ENCODE measurements at places on chromosomes 6 and 20. TPM values are rescaled to one million over a fixed set of nuclear protein-coding genes. Genes with fewer than 3 reads are reported as not detected.

Gene CRISP3
- not detected for total RNA-seq

Gene TNFRSF6B
- 191 TPM for total RNA-seq

Gene DZANK1
- total RNA-seq = 3.3 TPM

DNA sequence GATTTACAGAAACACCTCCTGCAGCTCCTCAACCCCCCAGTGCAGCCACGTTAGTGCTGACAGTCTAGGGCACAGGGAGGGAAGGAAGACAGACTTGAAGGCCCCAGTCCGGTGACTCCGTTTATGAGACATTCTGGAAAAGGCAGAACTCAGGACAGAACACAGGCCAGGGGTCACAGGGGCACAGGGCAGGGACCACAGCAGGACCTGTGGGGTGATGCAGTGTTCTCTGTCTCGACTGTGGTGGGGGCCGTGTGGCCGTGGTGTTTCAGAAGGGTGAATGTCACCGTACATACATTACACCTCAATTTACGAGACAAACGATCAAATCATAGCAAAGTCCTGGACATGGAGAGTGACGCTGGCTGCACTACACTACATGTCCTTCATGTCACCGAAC, 11.3 kb downstream of the BHLHE23 start:
- no peak for DNase-seq

GRCh38 chr20:25081065-25081729, 744 bp downstream of the VSX1 start:
- no peak for DNase-seq

- peak; percentile 70 for DNase-seq
Measured at GRCh38 chr20:31710423-31711108, 12.1 kb downstream of the BCL2L1 start.

GRCh38 chr6:50829898-50830444, 11.3 kb downstream of the TFAP2B start:
- peak; percentile 55 for DNase-seq

DNA sequence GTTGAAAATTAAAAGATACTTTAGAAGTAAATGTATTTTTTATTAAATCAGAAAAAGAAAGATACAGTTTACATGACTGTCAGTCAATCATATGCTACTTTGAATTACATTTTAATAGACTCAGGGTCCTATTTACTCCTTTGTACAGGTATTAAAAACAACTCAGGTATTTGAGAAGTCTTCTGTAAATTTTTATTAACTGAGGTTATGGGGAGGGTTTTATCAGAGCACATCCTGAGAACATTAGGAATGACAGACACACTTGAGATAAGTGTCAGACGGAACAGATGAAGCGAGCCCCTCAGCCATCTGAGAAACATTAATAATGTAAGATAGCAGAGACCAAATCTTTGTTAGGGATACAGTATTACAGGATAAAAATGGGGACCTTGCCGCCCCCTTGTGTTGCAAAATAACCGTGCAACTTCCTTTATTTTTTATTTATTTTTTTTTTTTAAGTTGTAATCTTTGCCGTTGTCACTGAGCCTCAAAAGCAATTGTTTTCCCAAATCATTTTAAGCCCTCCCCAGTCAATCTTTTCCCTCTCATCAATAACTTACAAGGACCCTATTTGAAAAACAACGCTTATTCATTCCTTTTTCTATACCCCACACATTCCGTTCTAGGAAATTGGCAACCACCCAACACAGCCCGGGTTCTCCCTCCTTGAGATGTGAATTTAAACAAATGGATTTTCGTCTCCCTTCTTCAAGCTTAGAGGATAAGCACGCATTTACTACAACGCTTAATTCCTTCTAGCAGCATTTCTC, 126.7 kb downstream of the BCAS1 start:
- no peak for DNase-seq

- DNase-seq = no peak
Measured at GRCh38 chr20:62479156-62479555, 3.4 kb upstream of the GATA5 start.

- DNase-seq = no peak
Measured at GRCh38 chr6:113859349-113860180, 2.4 kb downstream of the MARCKS start.

DNA sequence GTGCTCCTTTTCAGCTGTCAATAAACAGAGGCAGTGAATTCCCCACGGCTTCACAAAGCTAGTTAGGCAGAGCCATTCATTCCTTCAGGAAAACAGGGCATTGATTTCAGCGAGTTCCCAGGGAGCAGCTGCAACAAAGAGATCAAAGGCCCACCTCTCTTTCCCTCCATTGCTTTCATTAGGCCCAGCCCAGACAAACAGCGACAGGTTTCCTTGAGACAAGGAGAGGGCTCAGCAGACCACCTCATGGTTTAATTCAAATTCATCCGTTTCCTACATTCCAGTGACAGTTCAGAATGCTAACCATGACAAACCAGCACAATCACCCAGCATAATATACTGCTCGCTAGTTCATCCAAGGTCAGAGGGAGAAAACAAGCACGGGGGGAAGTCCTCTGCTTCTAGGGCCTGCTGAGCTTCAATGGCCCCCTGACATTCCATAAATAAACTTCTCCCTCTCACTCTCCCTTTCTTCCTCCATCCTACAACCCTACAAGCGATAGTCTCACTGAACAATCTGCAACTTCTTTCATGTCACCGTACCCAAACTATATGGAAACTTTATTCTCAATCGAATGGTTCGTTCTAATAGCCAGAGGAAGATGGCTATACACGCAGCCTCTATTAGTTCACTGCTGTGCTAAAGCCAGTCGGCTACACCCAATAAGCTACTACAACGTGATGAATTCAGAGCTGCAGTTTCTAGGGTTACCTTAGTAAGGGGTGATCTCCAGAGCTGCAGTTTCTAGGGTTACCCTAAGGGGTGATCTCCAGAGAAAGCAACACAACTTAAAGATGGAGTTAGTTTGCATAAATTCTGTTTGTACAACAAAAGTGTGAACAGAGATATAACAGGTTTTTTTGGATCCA, 34.7 kb downstream of the PLAGL1 start:
- no peak for DNase-seq

- DNase-seq = no peak
Measured at GRCh38 chr6:14379568-14379967, 262.0 kb downstream of the CD83 start.

GRCh38 chr6:33685411-33686224, 25.9 kb downstream of the UQCC2 start:
- DNase-seq = no peak

GRCh38 chr20:8352486-8352885, 220.4 kb downstream of the PLCB1 start:
- DNase-seq = no peak

- no peak for DNase-seq
Measured at GRCh38 chr6:139325686-139326085, 33.9 kb upstream of the TXLNB start.

Data from renal cortical epithelial cell (primary cell).